ENCODE measurements at places on chromosomes 7 and 10. TPM values are rescaled to one million over a fixed set of nuclear protein-coding genes. Genes with fewer than 3 reads are reported as not detected.

The LBX1 gene
- total RNA-seq = not detected

The MLXIPL gene
- 3.0 TPM for total RNA-seq

DNA sequence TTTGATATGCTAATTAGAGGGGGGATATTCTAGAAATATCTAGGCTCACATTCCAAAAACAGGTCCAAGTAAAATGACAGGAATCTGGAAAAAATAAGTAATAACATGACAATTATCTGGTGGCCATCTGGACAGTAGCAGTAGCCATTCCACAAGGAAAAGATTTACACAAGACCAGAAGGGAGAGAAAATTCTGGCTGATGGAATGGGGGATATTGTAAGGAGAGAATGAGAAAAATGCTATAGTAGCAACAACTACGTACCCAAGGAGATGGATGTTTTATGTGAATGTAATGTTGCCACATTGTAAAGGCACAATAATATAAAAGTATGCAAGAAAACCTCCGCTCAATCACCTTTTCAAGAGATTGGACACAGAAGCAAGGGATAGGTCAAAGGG, 5.4 kb downstream of the MYOF start:
- no peak for DNase-seq

DNA sequence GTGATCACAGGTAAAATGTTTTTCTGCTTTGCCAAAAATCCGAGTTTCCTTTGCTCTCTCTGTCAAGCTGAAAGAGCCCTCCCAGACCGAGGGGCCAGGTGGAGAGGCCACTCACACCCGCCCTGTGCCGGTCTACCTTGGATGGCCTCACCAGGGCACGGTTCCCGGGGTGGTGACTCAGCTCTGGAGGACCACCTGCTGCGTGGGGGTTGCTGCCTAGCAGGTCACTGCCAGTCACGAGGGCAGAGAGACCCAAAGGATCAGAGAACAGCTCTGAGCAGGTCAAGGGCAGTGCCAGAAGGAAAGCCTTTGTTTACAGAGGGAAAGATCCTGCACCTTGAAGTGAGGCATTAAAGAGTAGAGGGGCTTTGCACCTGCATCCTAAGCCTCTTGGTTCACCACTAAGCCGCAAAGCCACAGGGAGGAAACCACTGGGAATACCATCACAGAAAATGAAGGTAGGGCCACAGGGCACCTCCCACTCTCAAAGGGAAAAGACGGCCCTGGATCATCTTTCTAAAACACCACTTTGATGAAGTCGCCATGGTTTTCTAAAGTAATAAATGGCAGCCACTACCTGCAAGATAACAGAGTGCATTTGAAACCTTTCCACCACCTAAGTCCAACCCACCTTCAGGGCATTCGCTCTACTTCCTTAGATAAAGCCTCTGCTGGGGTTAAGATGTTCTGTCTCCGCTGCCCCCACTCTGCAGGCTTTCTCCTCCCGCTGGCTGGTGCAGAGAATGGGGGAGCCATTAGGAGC, 160.3 kb upstream of the KLF14 start:
- DNase-seq = peak; percentile 88

The PPA1 gene
- 280 TPM for total RNA-seq

Measured in Calu3 (cell line).